Activated T-cell treated with anti-CD3 and anti-CD28 coated beads, Interleukin-2, amount 50 U/mL, for 72 hours (primary cell): ENCODE measurements at places on chromosomes 3 and 15.

GRCh38 chr3:11335056-11335608 lies 62.9 kb downstream of the ATG7 start:
- H3K4me1 ChIP-seq: peaks cover 14% of the 10 kb centered on the region
- no peaks in the 10 kb centered on the region for H3K27me3 ChIP-seq
- peaks cover 3% of the 10 kb centered on the region for H3K36me3 ChIP-seq
- no peak overlapping the region for H3K27ac ChIP-seq
- DNase-seq: peak; percentile 40
- H3K4me3 ChIP-seq: no peak overlapping the region

DNA sequence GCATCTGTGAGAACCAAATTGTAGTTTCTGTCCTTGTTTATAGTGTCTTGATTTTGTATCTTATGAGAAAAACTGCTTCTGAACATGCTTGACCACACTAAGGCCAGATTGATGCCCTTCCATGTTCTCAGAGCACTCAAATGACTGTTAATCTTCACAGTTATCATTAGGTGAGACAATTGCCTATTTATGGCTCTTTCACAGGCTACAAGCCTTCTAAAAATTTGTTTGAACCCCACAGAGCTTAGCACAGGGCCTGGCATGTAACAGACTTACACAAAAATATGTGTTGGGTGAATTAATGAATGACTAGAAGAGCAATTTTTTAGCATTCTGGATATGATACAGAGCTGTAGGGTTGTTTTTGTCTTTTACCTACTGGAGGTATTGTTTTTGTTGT lies 43.1 kb downstream of the BTLA start:
- H3K4me3 ChIP-seq: no peak overlapping the region
- DNase-seq: no peak

GRCh38 chr3:39404943-39405686 lies 1.4 kb upstream of the RPSA start:
- peaks cover 45% of the 10 kb centered on the region for H3K4me1 ChIP-seq
- DNase-seq: no peak
- peaks cover 30% of the 10 kb centered on the region for H3K36me3 ChIP-seq
- no peak overlapping the region for H3K27ac ChIP-seq
- H3K4me3 ChIP-seq: no peak overlapping the region

DNA sequence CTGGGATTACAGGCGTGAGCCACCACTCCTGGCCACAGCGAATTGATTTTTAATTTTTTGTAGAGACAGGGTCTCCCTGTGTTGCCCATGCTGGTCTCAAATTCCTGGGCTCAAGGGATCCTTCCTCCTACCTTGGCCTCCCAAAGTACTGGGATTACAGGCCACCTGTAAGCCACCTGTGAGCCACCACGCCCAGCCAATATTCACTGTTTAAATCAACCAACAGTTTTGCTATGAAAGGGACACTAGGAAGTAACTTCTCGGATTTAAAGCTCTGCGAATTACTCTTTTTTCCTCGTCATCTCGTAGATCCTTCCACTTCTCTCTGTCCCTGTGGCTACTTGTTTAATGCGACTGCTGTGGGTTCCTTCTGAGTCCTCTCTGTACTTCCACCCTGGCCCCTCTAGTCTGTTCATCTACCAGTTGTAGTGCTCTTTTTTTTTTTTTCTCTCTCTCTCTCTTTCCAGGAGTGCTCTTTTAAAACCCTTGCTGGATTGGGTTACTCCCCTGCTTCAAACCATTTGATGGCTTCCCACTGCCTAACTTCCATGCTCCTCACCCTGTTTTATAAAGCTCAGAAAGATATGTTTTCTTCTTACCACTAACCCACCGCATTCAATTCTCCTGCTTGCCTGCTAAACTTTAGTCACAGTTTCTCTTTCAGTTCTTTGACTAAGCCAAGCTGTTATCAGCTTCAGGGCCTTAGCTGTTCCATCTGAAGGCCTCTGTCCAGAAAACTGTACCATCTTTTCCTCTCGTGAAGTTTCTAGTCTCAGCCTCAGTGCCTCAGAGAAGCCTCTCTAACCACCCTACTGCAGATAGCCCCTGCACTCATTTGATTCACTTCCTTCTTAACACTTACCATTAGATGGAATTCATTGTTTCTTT lies 12.4 kb downstream of the RTF1 start:
- DNase-seq: peak; percentile 26
- no peaks in the 10 kb centered on the region for H3K27me3 ChIP-seq
- peaks cover 5% of the 10 kb centered on the region for H3K36me3 ChIP-seq

DNA sequence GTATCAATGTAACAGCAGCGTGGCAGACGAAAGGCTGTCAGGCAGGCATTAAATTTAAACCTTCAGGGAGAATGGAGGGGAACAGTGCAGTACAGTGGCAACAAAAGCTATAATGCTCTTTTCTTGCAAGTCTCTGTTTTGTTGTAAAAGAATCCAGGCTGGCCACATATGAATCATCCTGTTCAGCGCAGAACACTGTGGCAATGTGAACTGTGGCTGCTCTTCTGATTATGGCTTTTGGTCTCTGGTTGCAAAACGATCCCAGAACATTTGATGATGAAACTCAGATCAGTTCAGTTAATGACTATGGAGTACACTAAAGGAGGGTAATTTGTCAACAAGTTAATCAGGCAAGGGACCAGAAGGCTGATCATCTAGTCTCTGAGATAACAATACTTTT lies 219.7 kb upstream of the SGO1 start:
- DNase-seq: no peak
- H3K4me1 ChIP-seq: no peaks in the 10 kb centered on the region
- no peak overlapping the region for H3K27ac ChIP-seq
- H3K27me3 ChIP-seq: no peaks in the 10 kb centered on the region

- no peaks in the 10 kb centered on the region for H3K36me3 ChIP-seq
- no peak overlapping the region for H3K4me3 ChIP-seq
- H3K4me1 ChIP-seq: peaks cover 6% of the 10 kb centered on the region
Observed at GRCh38 chr3:148318240-148318639, 379.5 kb upstream of the AGTR1 start.

GRCh38 chr15:90336705-90337141 lies 15.4 kb upstream of the ZNF774 start:
- no peak for DNase-seq
- H3K36me3 ChIP-seq: no peaks in the 10 kb centered on the region
- H3K27ac ChIP-seq: no peak overlapping the region
- peaks cover 8% of the 10 kb centered on the region for H3K4me1 ChIP-seq

DNA sequence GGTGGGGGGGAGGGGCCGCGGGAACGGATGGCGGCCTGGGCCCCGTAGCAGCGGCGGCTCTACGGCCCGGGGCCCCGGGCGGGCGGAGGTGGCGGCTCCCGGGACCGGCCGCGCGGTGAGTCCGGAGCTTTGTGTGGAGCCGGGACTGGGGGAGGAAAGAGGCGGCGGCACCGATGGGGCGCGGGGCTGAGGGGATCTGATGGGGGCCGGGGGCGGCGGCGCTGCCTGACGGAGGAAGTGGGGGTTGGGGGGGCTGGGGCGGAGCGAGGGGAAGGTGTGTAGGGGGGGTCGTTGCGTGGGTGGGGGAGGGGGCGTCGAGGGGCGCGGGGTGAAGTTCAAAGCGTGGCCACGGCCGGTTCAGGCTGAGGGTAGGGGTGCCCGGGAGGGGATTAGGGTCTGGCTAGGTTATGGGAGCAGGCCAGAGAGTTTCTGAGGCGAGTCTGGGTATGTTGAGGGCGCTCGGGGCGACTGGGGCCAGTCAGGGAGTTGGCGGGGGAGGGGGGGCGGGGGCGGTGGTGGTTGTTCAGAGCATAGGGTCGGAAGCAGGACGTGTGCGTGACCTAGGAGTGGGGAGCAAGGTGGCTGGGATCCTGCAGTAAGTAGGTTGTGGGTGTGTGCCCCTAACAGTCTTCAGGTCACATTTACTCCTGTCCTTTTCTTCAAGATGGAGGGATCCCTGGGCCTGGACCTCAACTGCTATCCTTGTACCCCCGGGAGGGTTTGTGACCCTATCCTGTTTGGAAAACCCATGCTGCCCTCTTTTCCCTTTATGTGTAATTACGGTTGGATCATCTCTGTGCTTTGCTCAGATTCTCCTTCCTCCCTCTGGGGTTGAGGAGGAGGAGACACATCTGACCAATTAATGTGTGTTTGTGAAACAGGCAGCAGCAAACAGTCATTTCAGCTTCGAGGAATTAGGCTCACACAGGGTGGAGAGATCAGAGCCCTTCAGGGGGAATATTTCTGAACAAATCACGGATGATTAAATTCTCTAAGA lies 644 bp downstream of the ZNF609 start:
- H3K27ac ChIP-seq: peak overlapping the region; percentile 90
- H3K36me3 ChIP-seq: peaks cover 4% of the 10 kb centered on the region
- peaks cover 84% of the 10 kb centered on the region for H3K4me1 ChIP-seq
- peak; percentile 48 for DNase-seq
- no peaks in the 10 kb centered on the region for H3K27me3 ChIP-seq

GRCh38 chr3:136772709-136773108 lies 20.5 kb upstream of the STAG1 start:
- no peaks in the 10 kb centered on the region for H3K27me3 ChIP-seq
- no peak overlapping the region for H3K27ac ChIP-seq
- H3K4me3 ChIP-seq: no peak overlapping the region
- H3K4me1 ChIP-seq: no peaks in the 10 kb centered on the region

DNA sequence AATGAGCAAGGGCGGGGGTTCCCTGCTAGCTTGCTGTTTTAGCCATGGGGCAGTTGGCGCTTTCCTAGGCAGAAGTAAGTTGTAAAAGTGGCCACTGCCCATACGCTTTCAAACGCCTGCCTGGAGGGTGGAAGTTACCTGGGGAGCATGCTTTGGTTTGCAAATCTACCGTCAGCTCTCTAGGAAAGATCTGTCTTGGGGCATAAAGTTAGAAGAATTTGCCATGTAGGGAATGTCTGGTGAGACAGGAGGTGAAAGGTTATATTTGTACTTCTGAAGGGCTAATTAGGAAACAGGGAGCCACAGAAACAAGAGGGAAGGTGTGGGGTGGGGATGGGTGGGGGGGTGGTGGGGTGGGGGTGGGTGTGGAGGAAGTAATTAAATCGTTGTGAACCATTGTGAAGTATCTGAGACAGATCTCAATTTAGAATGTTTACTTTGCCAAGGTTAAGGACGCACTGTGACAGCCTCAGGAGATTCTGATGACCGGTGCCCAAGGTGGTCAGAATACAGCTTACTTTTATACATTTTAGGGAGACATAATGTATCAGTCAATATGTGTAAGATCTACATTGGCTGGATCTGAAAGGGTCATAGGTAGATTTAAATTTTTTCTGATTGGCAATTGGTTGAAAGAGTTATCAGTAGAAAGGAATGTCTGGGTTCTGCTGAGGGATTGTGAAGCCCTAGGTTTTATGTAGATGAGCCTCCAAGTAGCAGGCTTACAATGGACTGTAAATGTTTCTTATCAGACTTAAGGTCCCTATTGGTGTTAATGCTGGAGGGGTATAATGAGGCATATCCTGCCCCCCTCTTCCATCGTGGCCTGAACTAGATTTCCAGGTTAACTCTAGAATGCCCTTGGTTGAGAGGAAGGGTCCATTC lies 62.0 kb upstream of the GCNT3 start:
- no peaks in the 10 kb centered on the region for H3K36me3 ChIP-seq
- H3K4me1 ChIP-seq: no peaks in the 10 kb centered on the region
- no peak overlapping the region for H3K4me3 ChIP-seq
- DNase-seq: no peak
- peaks cover 5% of the 10 kb centered on the region for H3K27me3 ChIP-seq
- no peak overlapping the region for H3K27ac ChIP-seq

- peak overlapping the region; percentile 71 for H3K27ac ChIP-seq
- H3K4me1 ChIP-seq: peaks cover 98% of the 10 kb centered on the region
- DNase-seq: peak; percentile 68
- no peaks in the 10 kb centered on the region for H3K27me3 ChIP-seq
Observed at GRCh38 chr3:10194328-10195071, 29.8 kb downstream of the IRAK2 start.

GRCh38 chr15:86685263-86685662 lies 605.6 kb downstream of the AGBL1 start:
- H3K4me3 ChIP-seq: no peak overlapping the region
- peaks cover 2% of the 10 kb centered on the region for H3K4me1 ChIP-seq
- H3K27ac ChIP-seq: no peak overlapping the region
- H3K27me3 ChIP-seq: peaks cover 18% of the 10 kb centered on the region
- H3K36me3 ChIP-seq: no peaks in the 10 kb centered on the region

GRCh38 chr15:77905301-77905920 lies 172.1 kb downstream of the TBC1D2B start:
- H3K27ac ChIP-seq: no peak overlapping the region
- no peak for DNase-seq
- no peaks in the 10 kb centered on the region for H3K36me3 ChIP-seq

DNA sequence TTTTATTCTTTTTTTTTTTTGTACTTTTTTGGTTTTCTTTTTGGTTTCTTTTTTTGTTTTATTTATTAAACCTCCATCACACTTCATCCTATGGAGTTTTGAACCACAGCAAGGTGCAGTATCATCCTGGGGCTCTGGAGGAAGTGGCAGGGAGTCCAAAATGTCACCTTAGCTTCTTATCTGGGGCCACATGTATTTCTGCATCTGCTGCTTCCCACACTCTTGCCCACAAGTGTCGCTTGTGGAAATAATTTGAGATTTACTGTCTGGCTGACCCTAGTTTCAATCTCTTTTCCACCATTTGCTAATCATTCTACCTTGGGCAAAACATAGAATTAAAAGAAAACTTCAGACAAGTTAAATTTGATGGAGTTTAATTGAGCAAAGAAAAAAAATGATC lies 6.4 kb downstream of the OPA1 start:
- H3K4me3 ChIP-seq: peak overlapping the region; percentile 15
- H3K27me3 ChIP-seq: no peaks in the 10 kb centered on the region
- peaks cover 49% of the 10 kb centered on the region for H3K4me1 ChIP-seq
- DNase-seq: no peak

DNA sequence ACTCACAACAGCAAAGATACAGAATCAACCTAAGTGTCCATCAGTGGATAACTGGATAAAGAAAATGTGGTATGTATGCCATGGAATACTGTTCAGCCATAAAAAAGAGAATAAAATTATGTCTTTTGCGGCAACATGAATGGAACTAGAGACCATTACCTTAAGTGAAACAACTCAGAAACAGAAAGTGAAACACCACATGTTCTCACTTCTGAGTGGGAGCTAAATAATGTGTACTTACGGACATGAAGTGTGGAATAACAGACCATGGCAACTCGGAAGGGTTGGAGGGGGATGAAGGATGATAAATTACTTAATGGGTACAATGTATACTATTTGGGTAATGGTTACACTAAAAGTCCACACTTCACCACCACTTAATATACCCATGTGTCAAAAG lies 600.6 kb downstream of the MAGI1 start:
- no peak overlapping the region for H3K4me3 ChIP-seq
- no peaks in the 10 kb centered on the region for H3K36me3 ChIP-seq
- H3K27me3 ChIP-seq: no peaks in the 10 kb centered on the region
- no peak for DNase-seq
- H3K4me1 ChIP-seq: no peaks in the 10 kb centered on the region

- H3K4me3 ChIP-seq: no peak overlapping the region
Observed at GRCh38 chr3:114104414-114104813, 47.9 kb downstream of the QTRT2 start.

DNA sequence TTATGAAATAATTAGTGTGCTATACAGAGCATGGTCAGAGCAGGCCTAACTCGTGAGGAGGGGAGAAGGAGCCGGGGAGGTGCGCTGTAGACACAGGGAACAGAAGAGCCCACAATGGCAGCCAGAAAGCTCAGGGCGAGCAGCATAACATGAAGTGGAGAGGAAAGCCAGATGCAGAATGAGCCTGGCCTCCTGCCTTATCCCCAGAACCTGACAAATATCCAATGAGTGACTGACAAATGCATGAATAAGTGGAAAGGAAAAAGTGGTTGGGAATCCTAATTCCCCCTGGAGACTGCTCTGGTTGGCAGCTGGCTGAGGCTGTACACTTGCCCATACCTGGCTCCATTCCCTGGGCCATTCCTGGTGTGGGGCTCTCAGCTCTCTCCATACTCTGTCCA lies 9.2 kb upstream of the MST1R start:
- no peaks in the 10 kb centered on the region for H3K27me3 ChIP-seq
- no peak overlapping the region for H3K4me3 ChIP-seq
- no peak for DNase-seq
- no peaks in the 10 kb centered on the region for H3K4me1 ChIP-seq
- H3K36me3 ChIP-seq: peaks cover 4% of the 10 kb centered on the region
